ENCODE measurements at places on chromosomes 6 and 20. TPM values are rescaled to one million over a fixed set of nuclear protein-coding genes. Genes with fewer than 3 reads are reported as not detected.

The IL20RA gene
- polyA plus RNA-seq, result 7.0 TPM

The NECAB3 gene
- polyA plus RNA-seq, result 40.0 TPM

The SDCBP2 gene
- polyA plus RNA-seq, result 23.8 TPM

The CRIP3 gene
- polyA plus RNA-seq, result 4.5 TPM

The INSM1 gene
- 23.7 TPM for polyA plus RNA-seq

The VNN1 gene
- 1.6 TPM for polyA plus RNA-seq

The SLC32A1 gene
- not detected for polyA plus RNA-seq

The PSORS1C1 gene
- polyA plus RNA-seq, result 0.70 TPM

The ULBP1 gene
- 0.02 TPM for polyA plus RNA-seq

The GRM4 gene
- polyA plus RNA-seq, result 6.8 TPM

The PCIF1 gene
- polyA plus RNA-seq, result 22.9 TPM

The PPP1R16B gene
- polyA plus RNA-seq, result 1.2 TPM

The ABHD16B gene
- 0.53 TPM for polyA plus RNA-seq

The OR2B6 gene
- not detected for polyA plus RNA-seq

The EPPIN gene
- not detected for polyA plus RNA-seq

The CEP85L gene
- polyA plus RNA-seq, result 1.6 TPM

The DEFB115 gene
- polyA plus RNA-seq, result not detected

The TPD52L1 gene
- polyA plus RNA-seq, result 21.2 TPM

The RAET1G gene
- not detected for polyA plus RNA-seq

The BHLHE23 gene
- polyA plus RNA-seq, result not detected

The LRRC73 gene
- 1.5 TPM for polyA plus RNA-seq

The HLA-DOA gene
- polyA plus RNA-seq, result 0.38 TPM

The SIRPB2 gene
- polyA plus RNA-seq, result 0.21 TPM

The LATS1 gene
- polyA plus RNA-seq, result 6.1 TPM

The SYCP2 gene
- polyA plus RNA-seq, result 4.0 TPM

The TFAP2A gene
- 0.12 TPM for polyA plus RNA-seq

The ZC2HC1B gene
- not detected for polyA plus RNA-seq

The BANF2 gene
- polyA plus RNA-seq, result 1.3 TPM

The WFDC12 gene
- not detected for polyA plus RNA-seq

The PI16 gene
- polyA plus RNA-seq, result 7.3 TPM

The GNMT gene
- 57.9 TPM for polyA plus RNA-seq

The COL12A1 gene
- polyA plus RNA-seq, result 1.2 TPM

The ZNF217 gene
- polyA plus RNA-seq, result 5.1 TPM

The OSBPL2 gene
- 34.6 TPM for polyA plus RNA-seq

The EPB41L1 gene
- polyA plus RNA-seq, result 17.6 TPM

The KCNK15 gene
- polyA plus RNA-seq, result 1.1 TPM

The ANGPT4 gene
- polyA plus RNA-seq, result 0.23 TPM

The ESR1 gene
- polyA plus RNA-seq, result 0.27 TPM

The GPR31 gene
- polyA plus RNA-seq, result not detected

The RGS17 gene
- 3.5 TPM for polyA plus RNA-seq

The TFAP2D gene
- polyA plus RNA-seq, result not detected

The DBNDD2 gene
- polyA plus RNA-seq, result 21.2 TPM

The HMGCLL1 gene
- polyA plus RNA-seq, result 8.1 TPM

Measured in pancreas (tissue), 10 donors.